ENCODE measurements at places on chromosomes 5 and 9.

- DNase-seq, result no peak
Measured at GRCh38 chr5:132497488-132497997, 7.0 kb upstream of the IRF1 start.

DNA sequence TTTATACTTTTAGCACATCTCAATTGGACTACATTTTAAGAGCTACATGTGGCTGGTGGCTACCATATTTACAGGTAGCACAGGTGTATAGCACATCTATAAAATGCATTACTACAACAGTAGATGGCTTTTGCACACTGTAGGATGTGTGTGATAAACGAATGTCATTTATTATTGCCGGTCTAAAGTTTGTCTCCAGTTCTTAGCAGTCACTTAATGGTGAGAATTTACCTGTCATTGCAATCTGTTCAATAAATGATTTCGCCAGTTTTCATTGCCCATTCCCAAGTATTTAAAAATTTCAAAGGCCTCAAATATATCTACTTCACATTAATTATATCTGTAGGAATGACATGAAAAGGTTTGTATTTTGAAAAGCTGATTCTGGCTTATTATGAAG lies 15.9 kb downstream of the SCAMP1 start:
- DNase-seq, result no peak

DNA sequence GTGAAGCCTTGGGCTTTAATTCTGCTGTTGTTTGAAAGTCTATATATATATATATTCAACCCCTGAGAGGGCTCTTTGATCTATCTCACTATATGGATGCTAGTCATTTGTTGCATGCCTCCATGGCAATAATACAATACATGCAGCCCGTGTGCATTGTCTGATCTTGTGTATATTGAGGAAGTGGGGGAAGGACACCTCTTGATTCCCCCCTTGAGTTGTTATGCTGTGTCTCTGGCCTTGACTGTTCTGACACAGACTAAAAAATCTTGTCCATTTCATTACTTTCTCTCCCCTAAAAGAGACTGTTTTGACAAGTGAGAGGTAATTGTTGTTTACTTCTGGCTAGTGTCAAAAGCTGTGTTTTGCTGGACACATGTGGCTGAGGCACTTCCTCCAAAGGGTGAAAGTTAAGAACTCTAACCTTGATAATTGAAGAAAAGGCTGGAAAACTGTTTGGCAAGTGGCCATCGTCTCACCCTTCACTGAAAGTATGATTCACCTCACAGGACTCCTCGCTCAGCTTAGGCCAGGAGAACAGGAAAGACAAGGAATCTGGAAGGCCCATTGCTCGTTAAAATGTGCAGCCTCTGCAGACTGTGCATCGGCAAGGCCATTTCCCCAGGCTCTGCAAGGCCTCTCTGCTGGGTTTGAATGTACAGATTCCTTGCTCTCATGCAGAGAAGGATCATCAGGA lies 304.0 kb downstream of the PRELID2 start:
- no peak for DNase-seq

DNA sequence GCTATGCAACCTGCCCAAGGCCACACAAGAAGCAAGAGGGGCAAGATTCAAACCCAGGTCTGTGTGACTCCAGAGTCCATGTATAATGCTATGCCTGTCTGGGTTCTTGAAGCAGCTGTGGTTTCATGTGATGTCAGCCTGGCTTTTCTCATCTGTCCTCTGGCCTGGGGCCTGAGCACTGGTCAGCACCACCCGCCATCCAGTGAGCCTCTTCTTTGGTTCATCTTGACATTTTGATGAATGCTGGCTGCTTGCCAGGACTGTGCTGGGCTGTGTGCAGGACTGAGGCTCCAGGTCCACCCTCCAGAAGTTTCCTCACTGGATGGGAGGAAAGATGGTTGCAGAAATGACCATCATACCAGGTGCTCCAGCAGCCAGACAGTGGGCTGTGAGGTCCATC lies 61.5 kb downstream of the TSTD2 start:
- DNase-seq, result no peak

- DNase-seq, result no peak
Measured at GRCh38 chr9:87596862-87597261, 99.2 kb downstream of the DAPK1 start.

- no peak for DNase-seq
Measured at GRCh38 chr5:151680944-151681427, 5.7 kb downstream of the SPARC start.

GRCh38 chr9:81613002-81613812 lies 76.1 kb downstream of the TLE1 start:
- no peak for DNase-seq

GRCh38 chr9:37036371-37036775 lies 2.3 kb upstream of the PAX5 start:
- no peak for DNase-seq

DNA sequence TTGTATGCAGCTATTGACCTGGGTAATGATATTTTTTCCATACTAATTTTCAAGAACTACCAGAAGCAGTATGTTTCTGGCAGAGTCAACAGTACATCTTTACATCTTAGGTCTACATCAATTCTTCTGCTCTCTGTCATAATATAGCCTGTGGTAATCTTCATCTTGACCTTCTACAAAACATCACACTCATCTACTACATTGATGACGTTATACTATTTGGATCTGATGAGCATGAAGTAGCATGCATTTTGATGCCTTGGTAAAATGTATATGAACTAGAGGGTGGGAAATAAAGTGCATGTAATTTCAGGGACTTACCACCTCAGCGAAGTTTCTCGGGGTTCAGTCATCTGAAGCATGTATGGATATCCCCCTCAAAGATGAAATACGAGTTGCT lies 629.7 kb upstream of the SGCD start:
- DNase-seq, result no peak

GRCh38 chr9:77020413-77021290 lies 1.2 kb downstream of the FOXB2 start:
- no peak for DNase-seq

GRCh38 chr9:17963498-17963897 lies 384.6 kb downstream of the SH3GL2 start:
- no peak for DNase-seq

- no peak for DNase-seq
Measured at GRCh38 chr9:109507421-109507838, 9.3 kb upstream of the PTPN3 start.

GRCh38 chr5:78286290-78286689 lies 8.2 kb downstream of the AP3B1 start:
- no peak for DNase-seq

- no peak for DNase-seq
Measured at GRCh38 chr5:81906086-81906485, 65.7 kb upstream of the ATG10 start.

DNA sequence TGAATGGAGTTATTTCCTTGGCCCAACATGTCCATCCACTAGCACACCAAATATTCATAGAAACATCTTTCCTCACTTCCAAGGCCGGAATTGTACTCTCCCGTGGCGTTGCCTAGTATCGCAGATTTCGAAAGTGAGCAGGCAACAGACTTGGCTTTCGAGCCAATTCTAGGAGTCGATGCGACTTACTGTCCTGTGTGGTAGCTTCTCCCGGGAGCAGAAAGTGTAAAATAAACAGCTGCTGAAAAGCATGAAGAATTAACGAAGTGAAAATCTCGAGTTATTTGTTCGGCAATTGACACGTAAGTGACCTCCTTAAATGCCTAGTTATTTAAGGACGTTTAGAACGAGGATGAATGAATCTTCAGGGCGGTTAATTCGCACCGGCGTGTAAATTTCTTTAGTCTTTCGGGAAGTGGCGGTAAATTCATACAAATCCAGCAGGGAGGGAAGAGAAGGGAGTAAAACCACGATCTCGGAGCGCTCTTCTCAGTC lies 449 bp upstream of the PCSK5 start:
- DNase-seq, result peak; percentile 6

DNA sequence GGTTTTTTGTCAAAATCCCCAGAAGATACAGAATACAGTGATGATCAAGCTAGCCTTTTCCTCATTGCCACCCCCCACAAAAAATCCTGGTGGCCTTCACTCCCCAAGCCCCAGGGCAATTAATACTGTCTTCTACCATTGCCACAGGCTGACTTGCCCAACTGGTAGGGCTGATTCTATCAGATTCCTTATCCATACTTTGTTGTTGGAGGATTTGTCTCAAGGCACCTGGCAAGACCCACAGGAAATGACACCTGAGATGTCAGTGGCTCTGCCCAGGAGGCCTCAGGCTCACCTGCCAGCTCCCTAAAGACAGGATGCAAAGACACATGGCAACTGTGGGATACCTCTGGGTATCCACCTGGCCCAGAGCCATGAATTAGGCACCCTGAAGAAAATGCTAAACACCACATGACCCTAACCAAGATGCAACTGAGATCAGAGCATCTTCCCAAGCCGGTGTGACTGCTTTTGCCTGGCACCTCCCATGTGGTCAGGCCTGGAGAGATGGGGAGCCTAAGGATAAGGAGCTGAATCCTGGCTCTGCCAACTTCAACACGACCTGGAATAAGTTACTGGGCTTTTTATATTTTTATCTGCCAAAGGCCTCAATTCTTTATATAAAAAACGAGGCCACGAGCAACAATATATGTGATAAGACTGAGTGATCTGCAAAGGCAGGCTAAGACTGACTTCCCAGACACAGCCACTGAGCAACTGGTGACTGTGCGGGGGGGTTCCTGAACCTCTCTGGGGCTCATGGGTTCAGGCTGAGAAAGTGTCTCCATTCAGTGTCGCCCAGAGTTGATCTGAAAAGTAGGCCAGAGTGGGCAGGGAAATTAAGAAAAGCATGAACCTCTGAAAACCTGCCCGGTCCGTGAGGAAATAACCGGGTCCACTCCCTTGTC lies 944 bp downstream of the ATOX1 start:
- peak; percentile 48 for DNase-seq

- peak; percentile 35 for DNase-seq
Measured at GRCh38 chr5:102865510-102866236, 110.6 kb downstream of the PAM start.

- no peak for DNase-seq
Measured at GRCh38 chr9:115671236-115671962, 482.2 kb upstream of the PAPPA start.

- no peak for DNase-seq
Measured at GRCh38 chr9:133269537-133270362, 5.3 kb downstream of the ABO start.
